ENCODE measurements at places on chromosomes 11 and 22. TPM values are rescaled to one million over a fixed set of nuclear protein-coding genes. Genes with fewer than 3 reads are reported as not detected.

DNA sequence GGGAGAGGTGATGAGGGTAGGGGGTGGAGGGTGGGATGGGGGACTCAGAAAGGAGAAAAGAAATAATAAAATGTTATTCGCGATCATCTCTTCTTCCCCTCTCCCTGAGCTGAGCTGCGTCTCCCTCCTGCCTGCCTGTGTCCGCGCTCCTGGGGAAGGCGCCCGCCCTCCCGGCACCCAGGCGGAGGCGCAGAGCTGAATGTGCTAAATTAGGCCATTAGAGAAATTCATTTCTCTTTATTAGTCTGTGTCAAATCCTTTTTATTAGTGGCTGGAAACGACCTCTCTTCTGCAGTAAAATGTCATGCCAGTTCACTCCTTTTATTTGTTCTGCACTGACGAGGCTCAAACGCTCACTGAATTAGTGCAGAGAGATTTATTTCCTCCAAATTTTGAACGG, 116.1 kb downstream of the FEZ1 start:
- peaks cover 56% of the 10 kb centered on the region for H3K4me1 ChIP-seq
- H3K4me3 ChIP-seq, result no peak overlapping the region
- peaks cover 25% of the 10 kb centered on the region for H3K27me3 ChIP-seq
- H3K36me3 ChIP-seq, result no peaks in the 10 kb centered on the region

Gene NXPE2
- total RNA-seq, result 0.34 TPM

- H3K27ac ChIP-seq, result no peak overlapping the region
- H3K4me3 ChIP-seq, result no peak overlapping the region
- no peak for DNase-seq
- H3K4me1 ChIP-seq, result peaks cover 13% of the 10 kb centered on the region
- no peaks in the 10 kb centered on the region for H3K36me3 ChIP-seq
- peaks cover 2% of the 10 kb centered on the region for H3K27me3 ChIP-seq
These were observed 216.2 kb upstream of the ARHGAP20 start for GRCh38 chr11:110928391-110928790.

- no peaks in the 10 kb centered on the region for H3K27me3 ChIP-seq
- H3K27ac ChIP-seq, result no peak overlapping the region
- peaks cover 32% of the 10 kb centered on the region for H3K36me3 ChIP-seq
- H3K4me3 ChIP-seq, result no peak overlapping the region
These were observed 15.5 kb upstream of the SLC25A17 start for GRCh38 chr22:40834619-40835018.

- DNase-seq, result no peak
- peak overlapping the region; percentile 66 for H3K27ac ChIP-seq
- peaks cover 18% of the 10 kb centered on the region for H3K36me3 ChIP-seq
- H3K4me3 ChIP-seq, result no peak overlapping the region
These were observed 17.9 kb downstream of the POLR3H start for GRCh38 chr22:41526226-41526829.

- peaks cover 10% of the 10 kb centered on the region for H3K4me1 ChIP-seq
- H3K27me3 ChIP-seq, result no peaks in the 10 kb centered on the region
- H3K27ac ChIP-seq, result peak overlapping the region; percentile 84
- H3K4me3 ChIP-seq, result no peak overlapping the region
- H3K36me3 ChIP-seq, result peaks cover 2% of the 10 kb centered on the region
These were observed 125.5 kb downstream of the C11orf87 start for GRCh38 chr11:109547356-109548027.

DNA sequence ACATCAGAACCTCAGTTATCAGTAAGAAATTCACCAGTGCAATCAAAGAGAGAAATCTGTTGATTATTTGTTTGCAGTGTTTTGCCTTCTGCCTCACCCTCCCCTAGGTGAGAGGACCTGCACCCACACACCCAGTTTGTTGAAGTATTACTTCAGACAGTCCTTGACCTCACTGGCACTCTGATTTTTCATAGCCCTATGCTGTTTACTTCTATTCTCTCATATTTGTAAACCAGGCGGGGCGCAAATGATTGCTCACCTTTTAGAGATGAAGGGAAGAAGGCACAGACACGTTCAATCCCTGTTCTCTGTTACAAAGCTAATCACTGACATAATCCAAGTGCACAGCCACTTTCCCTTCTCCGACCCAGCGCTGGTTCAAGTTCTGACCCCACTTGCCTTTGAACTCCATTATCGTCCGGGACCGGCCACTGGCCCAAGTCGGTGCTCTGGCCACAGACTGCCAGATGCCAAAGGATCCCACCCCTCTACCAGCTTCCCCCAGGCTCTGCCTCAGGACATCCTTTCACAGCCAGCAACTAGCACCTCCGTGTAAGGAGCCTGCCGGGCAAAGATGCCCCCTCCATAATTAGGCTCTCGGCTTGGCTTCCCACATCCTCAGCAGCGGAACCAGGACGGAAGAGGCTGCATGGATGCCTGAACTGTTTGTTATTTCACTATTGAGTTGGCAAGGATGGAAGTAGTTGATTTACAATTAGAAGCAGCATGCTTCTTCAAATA, 1.7 kb downstream of the ETS1 start:
- no peak overlapping the region for H3K27ac ChIP-seq
- no peaks in the 10 kb centered on the region for H3K36me3 ChIP-seq
- no peak for DNase-seq
- H3K4me1 ChIP-seq, result peaks cover 27% of the 10 kb centered on the region

Gene PKDREJ
- not detected for total RNA-seq

Gene GPHA2
- total RNA-seq, result not detected

DNA sequence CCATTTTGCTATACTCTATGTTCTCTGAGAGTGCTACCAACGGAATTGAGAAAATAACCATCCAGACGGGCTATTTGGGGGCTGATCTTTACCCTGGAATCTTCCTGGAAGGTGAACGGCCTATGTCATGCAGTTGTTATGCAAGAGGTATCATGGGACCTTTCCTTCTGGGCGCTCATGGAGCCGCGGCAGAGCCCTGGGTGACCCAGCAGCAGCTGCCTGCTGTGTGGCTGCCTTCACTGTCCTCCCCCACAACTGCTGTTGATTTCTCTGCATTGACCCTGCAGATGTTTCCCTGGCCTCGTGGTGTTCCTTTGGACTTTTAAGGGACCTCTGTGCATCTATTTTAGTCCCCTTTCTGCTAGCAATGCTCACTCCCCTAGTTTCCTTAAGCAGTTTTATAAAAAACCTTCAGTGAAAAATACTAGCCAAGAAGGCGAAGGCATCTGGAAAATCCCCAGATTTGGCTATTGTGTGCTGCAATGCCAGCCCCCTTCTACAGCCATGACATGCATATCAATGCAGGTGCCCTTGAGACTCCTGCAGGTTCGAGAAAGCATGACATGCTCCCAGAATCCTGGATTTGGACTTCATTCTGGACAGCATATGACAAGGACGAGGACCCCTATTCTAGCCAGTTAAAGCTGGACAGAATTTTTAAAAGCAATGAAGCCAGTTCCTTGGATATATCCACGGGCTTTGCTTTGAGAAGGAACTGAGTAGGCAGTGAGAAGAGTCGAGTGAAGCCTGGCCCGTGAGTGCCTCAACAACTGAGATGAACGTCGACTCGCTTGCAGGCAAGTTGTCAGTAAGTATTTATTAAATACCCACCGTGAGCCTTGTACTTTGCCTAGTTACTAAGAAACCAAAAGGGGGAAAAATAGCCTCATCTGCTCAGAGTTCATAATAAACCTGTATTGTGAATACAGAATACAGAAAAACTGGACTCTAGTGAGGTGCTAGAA, at the start of gene SLC25A18:
SLC25A18 (plus strand) TSS at position 593 of the 965 bp plus-strand sequence. CDS start 16,447 bp downstream, outside the sequence.
- H3K4me3 ChIP-seq, result no peak within 1 kb of the TSS
- no peak for DNase-seq
- H3K4me1 ChIP-seq, result no peaks in the 10 kb centered on the region
- H3K27me3 ChIP-seq, result no peaks in the 10 kb centered on the region

Gene PHLDA2
- total RNA-seq, result 1.5 TPM
